ENCODE measurements at places on chromosomes 13 and 19.

DNA sequence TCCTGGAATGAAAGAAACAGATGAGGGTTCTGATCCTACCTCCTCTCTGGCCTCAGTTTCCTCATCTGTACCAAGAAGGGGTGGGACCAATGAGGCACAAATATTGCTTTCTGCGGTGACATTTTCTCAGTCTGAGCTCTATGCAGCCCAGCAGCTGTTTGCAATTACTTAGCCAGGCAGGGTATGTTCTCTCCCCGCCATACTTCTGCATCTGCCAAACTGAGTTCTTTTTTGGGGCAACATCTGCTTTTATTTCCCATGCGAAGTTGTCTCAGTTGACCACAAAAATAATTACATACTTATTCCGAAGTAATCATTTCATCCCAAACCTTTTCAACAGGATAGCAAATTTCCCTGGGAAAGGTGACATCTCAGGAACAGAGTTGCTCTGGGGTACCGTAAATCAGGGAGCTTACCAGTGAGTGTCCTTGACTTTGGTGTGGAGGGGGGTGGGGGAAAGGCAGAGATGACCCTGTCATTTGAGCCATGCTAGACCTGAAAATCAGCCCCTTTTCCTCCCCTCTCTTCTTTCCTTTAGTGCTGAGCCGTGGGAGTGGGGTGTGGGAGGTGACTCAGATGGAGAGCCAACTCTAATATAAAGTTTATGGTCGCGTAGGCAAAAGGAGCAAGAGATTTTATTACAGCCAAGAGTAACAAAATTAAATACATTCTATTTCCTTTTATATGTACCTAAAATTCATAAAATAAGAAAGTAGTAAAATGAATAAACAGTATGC, 165.7 kb upstream of the KL start:
- DNase-seq: no peak

- DNase-seq: peak; percentile 41
These were observed 27.5 kb downstream of the VRK3 start for GRCh38 chr19:49997709-49998108.

DNA sequence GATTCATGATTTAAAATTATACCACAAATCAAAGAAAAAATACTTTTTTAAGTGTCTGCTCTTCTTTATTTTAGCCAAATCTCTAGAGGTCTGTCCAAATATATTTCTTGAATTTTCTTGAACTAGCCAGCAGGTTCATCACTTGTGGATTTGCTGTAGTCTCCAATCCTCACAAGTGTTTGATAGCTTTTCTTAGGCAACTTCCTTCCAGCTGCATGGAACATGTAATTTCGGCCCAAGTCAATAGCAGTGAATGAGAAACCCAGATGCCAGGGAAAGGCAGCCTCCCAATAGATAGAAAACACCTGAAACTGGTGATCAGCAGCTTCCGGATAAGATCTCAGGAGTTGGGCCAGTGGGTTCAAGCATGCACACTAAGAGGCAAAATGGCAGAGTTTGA, 15.6 kb upstream of the RNASEH2B start:
- DNase-seq: no peak

DNA sequence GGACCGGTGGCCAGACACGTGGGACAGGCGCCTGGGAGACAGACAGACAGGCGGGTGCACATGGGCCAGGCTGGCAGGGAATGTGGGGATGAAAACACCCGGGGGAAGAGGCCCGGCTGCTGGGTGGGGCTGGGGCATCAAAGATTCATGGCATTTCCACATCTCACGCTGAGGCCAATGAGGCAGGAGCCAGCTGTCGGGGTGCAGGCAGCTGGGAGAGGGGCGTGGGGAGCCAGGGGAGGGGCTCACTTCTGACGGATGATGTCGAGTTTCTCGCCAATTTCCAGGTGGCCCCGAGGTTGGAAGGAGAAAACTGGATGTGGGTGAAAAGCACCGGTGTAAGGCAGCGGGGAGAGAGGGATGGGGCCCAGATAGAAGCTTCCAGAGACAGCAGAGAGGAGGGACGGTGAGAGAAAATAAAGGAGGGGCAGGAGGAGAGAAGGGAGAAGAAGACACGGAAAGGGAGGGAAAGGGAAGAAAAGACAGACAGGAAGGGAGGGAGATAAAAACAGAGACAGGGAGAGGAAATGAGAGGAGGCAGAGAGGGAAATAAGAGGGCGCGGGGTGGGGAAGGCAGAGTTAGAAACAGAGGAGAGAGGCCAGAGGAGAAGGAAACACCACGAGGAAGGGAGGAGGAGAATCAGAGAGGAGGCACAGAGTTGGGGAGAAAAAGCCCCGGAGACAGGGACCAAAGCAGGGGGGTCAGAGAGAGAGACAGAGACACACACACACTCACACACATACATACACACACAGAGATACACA, 8.0 kb upstream of the CCER2 start:
- DNase-seq: no peak

DNA sequence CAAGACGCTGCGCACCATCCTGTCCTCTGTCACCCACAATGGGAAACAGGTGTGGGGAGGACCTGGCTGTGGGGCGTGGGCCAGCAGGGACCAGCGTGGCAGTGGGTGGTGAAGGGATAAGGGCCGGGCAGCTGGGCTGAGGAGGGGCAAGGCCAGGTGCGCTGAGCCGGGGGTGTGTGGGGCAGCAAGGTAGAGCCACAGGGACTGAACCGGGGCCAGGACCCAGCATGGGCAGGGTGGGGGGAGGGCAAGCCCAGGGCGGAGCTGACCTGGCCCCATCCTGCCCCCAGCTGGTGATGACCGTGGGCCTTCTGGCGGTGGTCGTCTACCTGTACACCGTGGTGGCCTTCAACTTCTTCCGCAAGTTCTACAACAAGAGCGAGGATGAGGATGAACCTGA, 37.7 kb downstream of the MAP4K1 start:
- no peak for DNase-seq

DNA sequence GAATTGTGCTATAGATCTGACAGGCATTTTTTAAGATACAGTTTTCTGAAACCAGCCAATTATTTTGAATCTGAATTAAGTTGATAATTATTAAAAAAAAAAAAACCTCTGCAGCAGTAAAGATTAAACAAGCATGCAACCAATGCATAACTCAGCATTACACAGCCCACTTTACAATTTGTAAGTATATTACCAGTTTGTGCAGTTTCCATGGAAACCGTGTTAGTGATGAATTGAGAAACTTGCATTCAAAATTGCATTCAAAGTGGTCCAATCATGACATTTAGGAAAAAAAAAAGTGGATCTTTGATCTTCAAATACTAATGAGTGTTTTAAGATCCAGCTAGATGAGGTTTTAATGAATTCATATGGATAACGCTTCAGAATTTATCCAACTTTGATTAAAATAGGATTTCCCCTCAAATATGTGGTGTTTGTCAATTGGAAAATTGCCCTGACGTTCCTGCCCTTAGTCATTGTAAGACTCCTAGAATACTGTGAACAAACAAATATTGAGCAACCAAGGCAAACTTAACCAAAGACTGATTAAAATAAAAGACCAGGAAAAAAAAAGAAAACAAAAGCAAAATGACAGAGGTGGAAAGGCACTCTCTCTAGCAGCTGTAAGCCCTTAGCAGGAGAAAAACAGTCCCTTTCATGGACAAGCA, 314.8 kb upstream of the MAB21L1 start:
- DNase-seq: no peak

DNA sequence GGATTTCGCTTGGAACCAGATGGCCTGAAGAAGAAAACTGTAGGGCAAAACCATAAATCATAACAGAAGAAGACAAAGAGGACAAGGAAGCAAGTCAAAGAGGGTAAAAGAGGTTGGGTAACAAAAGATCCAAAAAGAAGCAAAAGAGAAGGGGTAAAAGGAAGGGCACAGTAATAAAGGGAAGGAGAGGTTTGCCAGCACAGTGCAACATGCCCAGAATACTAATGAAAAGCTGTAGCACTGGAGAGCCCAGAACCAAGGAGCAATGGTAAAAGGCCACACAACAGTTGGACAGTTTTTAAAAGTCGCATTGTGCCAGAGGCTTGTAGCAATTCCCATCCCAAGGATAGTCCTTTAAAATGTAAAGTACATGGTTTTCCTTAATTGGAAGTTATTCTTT, 506.6 kb downstream of the PCDH9 start:
- no peak for DNase-seq

DNA sequence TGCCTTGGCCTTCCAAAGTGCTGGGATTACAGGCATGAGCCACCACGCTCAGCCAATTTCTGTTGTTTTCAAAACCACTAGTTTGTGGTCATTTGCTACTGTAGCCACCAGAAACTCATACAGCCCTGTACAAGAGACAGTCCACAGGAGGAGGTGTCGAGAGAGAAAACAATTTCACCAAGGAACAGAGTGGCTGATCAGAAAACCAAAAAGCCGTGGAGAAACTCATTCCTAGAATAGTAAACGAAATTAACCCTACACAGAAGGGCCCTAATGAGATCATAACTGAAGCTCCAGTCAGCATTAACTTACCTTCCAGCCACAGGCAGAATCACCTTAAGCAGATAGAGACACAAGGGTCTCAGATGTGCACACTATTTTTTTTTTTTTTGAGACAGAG, 3.8 kb upstream of the CCDC124 start:
- no peak for DNase-seq

DNA sequence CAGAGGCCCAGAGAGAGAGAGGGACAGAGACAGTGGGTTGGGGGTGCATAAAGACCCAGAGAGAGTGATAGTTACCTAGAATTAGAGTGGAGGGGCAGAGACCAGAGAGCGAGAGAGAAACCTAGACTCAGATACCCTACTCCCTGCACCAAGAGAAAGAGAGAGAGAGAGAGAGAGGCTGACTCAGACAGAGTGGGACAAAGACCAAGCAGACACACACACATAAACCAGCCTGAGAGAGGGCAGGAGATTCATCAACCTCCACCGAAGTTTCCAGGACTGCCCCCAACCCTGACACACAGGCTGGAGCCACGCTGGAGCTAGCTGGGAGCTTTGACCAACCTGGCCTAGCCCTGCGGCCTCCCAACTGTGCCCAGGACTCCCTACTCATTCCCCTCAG, 12.9 kb downstream of the SYT3 start:
- DNase-seq: no peak

DNA sequence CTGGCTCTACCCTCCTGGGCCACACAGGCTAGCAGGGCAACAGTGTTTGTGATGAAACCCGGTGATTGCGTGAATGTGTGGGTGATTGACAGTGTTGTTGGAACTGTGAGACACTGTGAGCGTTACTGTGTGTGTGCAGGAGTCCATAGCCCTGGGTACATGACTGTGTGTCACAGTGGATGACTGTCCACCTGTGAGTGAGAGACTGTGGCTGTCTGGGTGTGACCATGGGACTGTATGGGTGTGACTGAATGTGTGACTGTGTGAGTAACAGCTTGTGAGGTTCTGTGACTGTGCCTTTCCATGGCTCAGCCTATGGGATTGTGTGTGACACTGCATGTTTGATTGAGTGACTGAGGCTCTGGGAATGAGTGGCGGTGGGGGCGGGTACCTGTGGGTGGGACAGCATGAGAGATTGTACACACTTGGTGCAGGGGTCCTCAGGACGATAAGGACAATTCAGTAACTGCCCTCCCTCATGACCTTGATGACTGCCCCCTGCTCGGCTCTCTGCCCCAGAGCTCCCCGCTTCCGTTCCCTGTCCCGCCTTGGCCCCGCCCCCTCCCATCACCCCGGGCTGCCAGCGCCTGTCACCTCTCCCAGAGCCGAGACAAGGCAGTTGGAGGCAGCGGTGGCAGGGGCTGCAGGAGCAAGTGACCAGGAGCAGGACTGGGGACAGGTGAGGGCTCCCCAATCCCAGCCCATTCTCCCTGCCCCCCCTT, at the start of gene GIPR:
GIPR (plus strand) TSS at position 602 of the 722 bp plus-strand sequence. CDS start 1,300 bp downstream, outside the sequence.
- DNase-seq: peak; percentile 60

DNA sequence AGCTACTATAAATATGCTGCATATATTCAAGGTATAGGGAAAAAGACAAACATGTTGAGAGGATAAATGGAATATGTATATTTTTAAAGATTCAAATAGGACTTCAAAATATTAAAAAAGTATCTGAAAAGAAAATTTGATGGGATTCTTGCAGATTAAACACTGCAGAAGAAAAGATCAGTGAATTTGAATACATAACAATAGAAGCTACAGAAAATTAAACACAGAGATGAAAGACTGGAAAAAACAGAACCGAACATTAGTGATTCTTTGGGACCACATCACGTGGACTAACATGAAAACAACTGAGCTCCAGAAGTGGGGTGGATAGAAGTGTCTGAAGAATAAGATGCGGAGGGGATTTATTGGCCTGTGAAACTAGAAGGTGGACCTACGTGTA, 217.2 kb downstream of the RFC3 start:
- no peak for DNase-seq

- DNase-seq: no peak
These were observed 391.0 kb upstream of the SLITRK5 start for GRCh38 chr13:87280139-87280538.

DNA sequence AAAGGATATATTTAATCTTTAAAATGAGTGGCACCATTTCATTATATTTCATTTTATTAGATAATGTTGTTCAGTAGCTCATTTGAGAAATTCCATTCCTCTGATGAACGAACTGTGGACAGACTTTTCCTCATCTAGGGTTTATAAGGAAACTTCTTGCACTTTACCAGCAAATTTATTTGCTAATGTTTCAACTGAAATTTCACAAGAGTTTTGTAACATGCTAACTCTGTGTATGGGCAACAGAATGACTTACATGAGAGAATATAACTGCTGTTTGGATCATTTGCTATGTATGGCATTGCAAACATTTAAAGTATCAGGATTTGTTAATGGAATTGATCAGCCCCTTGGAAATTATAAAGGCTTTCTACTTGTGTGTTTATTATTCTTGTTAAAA, 3.7 kb upstream of the IRS2 start:
- DNase-seq: no peak

GRCh38 chr19:13493516-13494310, 12.6 kb downstream of the CACNA1A start:
- no peak for DNase-seq

GRCh38 chr13:58446979-58447378, 815.4 kb downstream of the PCDH17 start:
- DNase-seq: no peak

DNA sequence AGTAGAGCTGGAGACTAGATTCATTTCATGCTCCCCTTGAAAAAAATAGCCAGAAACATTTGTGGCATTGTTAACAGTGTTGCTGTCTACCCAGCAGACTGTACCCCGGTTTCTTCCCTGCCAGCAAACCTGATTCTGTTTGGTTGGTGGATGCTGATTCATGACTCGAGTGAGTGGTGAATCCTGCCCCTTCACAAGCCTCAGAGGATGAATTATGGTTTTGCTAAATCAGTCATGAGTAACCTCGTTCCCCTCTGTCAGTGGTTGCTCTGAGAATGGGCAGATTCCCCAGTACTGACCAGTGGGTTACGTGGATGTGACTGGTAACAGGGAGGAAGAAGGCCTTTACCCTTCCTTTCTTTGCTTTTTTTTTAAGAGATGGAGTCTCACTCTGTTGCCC, 10.1 kb downstream of the NLRP12 start:
- DNase-seq: no peak

GRCh38 chr19:42272535-42272897, 3.5 kb downstream of the CIC start:
- no peak for DNase-seq

GRCh38 chr19:12873891-12874745, 7.1 kb downstream of the DNASE2 start:
- DNase-seq: no peak

DNA sequence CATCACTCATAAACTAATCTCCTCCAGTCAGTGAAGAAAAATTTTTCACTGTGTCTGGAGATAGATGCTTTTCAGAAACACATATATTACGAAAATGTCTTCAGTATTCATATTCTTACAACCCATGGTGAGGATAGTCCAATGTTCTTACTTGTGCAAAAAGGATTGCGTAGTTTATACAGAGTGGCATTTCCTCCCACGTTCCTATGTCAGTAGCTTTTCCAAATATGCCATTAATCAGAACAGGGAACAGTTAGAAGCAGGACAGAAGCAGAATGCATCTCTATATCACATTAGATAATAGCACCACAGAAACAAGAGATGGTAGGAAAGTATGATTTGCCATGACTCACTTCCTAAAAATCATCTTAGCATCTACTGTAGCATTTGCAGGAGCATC, 282.9 kb downstream of the SLITRK5 start:
- no peak for DNase-seq
